Hypothalamus (tissue), 51 donors: ENCODE measurements at places on chromosomes 4 and X.

DNA sequence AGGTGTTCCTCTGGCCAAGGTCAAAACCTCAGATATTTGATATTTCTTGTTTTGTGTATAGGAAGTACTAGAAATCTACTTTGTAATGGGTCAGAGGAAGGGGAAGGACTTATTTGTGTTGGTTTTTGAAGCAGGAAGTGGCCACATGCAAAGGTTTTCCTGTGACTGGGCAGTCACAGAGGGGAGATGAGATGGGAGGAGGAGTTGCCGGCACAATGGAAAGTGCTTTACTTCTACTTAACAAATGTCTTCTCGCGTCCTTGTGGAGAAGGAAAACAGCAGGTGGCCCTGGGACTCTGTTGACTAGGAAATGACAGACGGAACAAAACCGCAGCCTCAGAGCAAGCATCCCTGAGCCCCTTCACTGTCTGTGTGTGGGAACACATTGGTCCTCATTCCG, 46.6 kb downstream of the SHROOM2 start:
- DNase-seq: no peak

- no peak for DNase-seq
Measured at GRCh38 chr4:105956569-105956968, 61.3 kb downstream of the NPNT start.

GRCh38 chrX:38850807-38851544, 49.7 kb downstream of the MID1IP1 start:
- no peak for DNase-seq

GRCh38 chr4:17698116-17698515, 83.3 kb downstream of the FAM184B start:
- DNase-seq: no peak

- DNase-seq: peak; percentile 0
Measured at GRCh38 chrX:25523574-25524540, 508.1 kb upstream of the ARX start.

DNA sequence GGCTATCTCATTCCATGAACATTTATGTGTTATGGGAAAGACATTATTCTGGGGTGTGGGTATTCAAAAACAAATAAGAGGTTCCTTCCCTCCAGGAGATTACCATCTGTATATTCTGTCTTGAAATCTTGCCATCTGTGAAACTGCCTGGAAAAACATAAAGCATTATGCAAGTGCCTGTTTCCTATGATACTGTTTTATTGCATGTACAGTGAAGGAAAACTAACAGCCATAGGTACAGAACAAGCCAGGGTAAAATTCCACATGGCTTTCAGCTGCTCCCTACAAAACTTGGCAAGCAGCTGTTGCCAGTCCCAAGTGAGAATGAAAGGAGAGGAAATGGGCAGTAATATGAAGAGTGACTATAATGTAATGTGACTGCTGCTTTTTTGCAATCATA, 136.0 kb downstream of the GUCY2F start:
- no peak for DNase-seq

DNA sequence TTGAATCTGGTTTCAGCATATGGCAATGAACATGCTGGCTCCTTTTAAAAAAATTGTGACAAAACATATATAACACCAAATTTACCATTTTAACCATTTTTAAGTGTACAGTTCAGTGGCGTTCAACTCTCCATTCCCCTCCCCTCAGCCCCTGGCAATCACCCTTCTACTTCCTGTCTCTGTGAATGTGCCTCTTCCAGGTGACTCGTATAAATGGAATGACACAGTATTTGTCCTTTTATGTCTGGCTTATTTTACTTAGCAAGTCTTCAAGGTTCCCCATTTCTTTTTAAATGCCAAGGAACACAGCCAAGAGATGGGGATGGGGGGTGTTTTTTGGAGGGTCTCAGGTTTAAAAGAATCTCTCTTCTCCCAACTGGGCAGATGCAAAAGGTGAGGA, 35.4 kb upstream of the BCLAF3 start:
- DNase-seq: no peak

- DNase-seq: no peak
Measured at GRCh38 chrX:150200820-150201287, 162.3 kb upstream of the MAMLD1 start.

GRCh38 chrX:7083468-7084396, 63.8 kb upstream of the STS start:
- no peak for DNase-seq

GRCh38 chr4:35124106-35124505, 1120.2 kb downstream of the ARAP2 start:
- DNase-seq: no peak

DNA sequence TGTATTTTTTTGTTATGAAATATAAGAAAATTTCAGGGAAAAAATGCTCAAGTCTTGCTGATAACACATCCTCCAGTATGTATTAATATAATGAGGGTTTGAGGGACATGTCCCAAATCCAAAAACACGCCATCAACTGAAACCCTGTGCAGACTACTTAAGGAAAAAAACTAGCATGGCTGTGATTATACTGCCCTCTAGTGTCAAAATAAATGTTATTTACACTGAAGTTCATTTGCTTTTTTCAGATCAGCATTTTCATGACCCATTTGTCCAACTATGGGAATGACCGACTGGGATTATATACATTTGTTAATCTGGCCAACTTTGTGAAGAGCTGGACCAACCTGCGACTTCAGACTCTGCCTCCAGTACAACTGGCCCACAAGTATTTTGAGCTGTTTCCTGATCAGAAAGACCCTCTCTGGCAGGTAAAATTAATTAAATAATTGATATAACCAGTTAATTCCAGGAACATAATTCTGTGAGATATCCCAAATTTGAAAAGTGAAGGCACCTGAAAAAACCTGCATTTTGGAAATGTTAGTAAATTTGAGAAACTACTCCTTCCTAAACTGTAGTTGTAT, 128.5 kb downstream of the PRSS12 start:
- no peak for DNase-seq

DNA sequence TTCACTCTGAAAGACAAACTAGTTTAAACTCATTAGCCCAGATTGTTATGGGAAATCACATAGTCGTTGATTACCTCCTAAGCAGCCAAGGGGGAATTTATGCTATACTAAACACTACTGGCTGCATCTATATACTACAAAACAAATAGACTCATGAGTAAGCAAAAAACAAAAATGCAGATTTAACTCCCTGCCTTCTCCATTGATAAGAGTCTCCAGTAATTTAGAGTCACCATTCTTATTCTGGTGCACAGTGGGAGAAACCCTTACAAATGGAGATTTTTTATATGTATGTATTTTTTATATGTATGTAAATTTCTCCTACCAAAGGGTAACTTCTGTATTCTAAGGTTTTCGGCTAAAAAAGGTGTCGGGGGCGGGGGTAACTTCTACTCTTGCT, 126.6 kb downstream of the PLS3 start:
- DNase-seq: no peak

- no peak for DNase-seq
Measured at GRCh38 chrX:68536429-68536828, 37.6 kb downstream of the YIPF6 start.

DNA sequence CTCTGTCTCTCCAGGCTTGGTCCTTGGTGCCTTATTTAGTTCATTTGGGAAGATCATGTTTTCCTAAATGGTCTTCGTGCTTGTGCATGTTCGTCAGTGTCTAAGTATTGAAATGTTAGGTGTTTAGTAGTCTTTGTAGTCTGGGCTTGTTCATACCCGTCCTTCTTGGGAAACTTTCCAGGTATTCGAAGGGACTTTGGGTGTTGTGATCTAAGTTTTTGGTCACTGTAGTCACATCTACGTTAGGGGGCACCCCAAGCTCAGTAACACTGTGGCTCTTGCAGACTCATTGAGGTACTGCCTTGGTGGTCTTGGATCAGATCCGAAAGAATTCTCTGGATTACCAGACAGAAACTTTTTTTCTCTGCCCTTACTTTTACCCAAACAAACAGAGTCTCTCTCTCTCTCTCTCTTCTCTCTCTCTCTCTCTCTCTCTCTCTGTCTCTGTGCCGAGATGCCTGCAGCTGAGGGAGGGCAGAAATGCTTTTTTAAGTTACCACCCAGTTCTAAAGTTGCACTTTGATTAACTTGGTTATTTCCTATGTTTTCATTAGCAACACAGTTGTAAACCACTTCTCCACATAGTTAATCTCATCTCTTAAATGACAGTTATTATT, 67.6 kb upstream of the SLC7A3 start:
- no peak for DNase-seq
